HCT116 (cell line): ENCODE measurements at places on chromosomes 5 and 9.

DNA sequence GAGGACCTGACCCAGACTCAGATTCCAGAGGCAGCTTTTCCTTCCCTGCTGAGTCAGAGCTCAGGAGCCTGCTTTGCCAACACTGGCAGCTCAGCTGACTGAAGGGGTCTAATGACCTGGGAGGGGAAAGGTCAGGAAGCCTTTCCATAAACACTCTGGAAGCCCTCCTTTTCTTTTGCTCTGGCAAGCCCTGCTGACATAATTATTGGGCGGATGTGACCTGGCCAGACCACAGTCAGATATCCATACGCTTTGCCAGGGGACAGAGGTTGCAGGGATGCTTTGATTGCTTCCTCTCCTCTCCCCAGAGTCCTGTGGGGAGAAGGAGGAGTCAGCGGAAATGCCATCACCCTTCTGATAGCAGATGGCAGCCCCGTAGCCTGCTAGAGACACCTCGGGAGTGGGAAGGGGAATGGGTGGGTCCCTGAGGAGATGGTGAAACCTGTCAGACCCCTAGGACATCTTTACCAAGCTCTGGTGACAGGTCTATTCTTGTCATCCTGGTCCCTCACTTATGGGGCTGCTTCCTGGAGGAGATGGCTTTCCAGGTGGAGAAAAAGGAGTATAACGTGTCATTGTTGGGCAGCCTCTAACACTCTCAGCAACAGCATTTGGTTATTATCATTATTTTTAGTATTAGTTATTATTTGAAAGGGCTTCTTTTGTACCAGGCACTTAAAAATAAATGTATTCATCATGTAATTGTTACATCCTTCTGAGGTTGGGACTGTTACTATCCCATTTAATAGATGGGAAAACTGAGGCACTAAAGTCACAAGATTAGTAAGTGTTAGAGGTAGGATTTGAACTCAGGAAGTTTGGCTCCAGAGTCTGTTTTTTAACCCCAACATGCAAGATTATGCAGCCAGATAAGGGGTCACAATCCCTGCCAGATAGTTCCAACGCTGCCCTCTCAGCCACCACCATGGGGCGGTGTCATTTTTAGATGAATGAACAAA is 11.6 kb downstream of the COL27A1 start:
- no peak for DNase-seq

- no peak for DNase-seq
These were observed 321.5 kb downstream of the FBXL7 start for GRCh38 chr5:15821506-15821905.

GRCh38 chr5:155878991-155879575 is 447.9 kb upstream of the SGCD start:
- DNase-seq, result no peak

GRCh38 chr9:129178568-129179382 is 714 bp upstream of the IER5L start:
- no peak for DNase-seq

- no peak for DNase-seq
These were observed 356.1 kb downstream of the SPOCK1 start for GRCh38 chr5:137142764-137143605.

DNA sequence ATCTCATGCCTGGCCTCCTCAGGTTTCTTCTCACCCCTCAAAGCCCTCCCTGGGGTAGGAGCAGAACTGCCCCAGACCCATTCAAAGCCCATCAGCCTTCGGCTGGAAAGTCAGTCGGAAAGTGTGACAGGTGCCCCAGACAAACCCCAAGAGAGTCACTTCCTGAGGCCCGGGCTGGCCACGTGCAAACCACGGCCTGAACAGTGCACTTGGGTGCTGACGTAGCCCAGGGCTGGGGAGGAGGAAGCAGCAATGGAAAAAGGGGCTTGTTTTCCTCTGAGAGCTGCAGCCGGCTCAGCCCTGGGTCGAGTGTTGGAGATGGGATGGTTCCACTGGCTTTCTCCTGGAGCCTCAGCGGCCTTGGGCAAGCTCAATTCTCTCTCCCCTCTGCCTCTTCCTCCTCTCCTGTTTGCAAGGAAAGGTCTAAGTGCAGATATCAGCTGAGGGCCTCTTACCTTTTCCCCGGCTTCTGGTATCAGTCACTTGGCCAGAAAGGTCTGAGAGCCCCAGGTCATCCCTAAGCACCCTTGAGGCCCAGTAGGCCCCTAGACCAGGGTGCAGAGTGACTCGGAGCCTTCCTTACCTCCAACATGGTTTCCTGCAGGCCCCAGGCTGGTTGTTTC is 5.9 kb upstream of the EGR1 start:
- no peak for DNase-seq
